ENCODE measurements at places on chromosomes 7 and 10.
A peak's percentile ranks its signal among the peaks of the same experiment; 100 is the strongest.

GRCh38 chr10:129962031-129962871, 1.8 kb downstream of the EBF3 start:
- peak; percentile 46 for DNase-seq

GRCh38 chr7:82247814-82248433, 195.7 kb downstream of the CACNA2D1 start:
- peak; percentile 11 for DNase-seq

GRCh38 chr7:137983323-137984008, 18.4 kb downstream of the CREB3L2 start:
- DNase-seq = no peak

GRCh38 chr10:16521311-16522016, at the start of gene C1QL3:
C1QL3 (minus strand) TSS chr10:16521879; CDS start chr10:16521065, 814 bp downstream.
- DNase-seq = no peak

- no peak for DNase-seq
Observed at GRCh38 chr10:101402711-101403110, 48.7 kb downstream of the BTRC start.

GRCh38 chr10:114290038-114290437, 51.0 kb downstream of the VWA2 start:
- no peak for DNase-seq

DNA sequence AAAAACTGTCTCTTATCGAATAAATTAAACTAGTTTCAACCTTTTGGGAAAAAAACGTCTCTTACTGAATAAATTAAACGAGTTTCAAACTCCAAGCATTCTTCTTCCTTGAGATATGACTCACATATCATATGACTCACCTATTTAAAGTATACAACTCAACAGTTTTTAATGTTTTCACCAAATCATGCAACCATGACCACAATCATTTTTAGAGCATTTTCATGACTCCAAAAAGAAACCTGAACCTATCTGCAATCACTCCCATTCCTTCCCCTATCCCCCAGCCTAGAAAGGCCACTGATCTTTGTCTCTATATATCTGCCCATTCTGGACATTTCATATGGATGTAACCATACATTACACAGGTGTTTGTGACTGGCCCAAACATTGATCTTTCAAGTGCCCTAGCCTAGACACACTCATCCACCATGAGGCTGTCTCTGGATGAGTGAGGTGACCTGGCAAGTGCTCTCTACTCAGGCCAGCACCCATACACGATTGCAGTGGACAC, 115.3 kb downstream of the PIP4K2A start:
- DNase-seq = no peak

- DNase-seq = no peak
Observed at GRCh38 chr10:132626761-132627665, 89.4 kb downstream of the INPP5A start.

DNA sequence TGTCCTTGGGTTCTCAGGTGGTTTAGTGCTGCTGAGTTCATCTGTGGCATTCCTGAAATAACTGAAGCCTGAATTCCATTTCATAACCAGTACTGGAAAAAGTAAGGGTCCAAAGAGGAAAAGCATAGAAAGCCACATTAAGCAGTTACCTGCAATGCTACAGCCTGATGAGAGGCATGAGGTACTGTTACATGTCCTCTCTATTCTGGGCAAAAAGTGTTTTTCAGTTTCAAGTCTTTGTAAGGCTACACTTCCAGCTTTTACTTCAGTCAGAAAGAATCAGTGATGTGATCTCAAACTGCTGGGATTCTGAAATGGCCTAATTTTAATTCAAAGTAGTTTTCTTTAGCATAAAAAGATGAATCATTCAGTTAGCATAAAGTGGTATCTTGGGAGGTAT, 369.5 kb downstream of the PHF14 start:
- DNase-seq = no peak

- DNase-seq = no peak
Observed at GRCh38 chr10:45050551-45051235, 50.0 kb downstream of the ZNF22 start.

DNA sequence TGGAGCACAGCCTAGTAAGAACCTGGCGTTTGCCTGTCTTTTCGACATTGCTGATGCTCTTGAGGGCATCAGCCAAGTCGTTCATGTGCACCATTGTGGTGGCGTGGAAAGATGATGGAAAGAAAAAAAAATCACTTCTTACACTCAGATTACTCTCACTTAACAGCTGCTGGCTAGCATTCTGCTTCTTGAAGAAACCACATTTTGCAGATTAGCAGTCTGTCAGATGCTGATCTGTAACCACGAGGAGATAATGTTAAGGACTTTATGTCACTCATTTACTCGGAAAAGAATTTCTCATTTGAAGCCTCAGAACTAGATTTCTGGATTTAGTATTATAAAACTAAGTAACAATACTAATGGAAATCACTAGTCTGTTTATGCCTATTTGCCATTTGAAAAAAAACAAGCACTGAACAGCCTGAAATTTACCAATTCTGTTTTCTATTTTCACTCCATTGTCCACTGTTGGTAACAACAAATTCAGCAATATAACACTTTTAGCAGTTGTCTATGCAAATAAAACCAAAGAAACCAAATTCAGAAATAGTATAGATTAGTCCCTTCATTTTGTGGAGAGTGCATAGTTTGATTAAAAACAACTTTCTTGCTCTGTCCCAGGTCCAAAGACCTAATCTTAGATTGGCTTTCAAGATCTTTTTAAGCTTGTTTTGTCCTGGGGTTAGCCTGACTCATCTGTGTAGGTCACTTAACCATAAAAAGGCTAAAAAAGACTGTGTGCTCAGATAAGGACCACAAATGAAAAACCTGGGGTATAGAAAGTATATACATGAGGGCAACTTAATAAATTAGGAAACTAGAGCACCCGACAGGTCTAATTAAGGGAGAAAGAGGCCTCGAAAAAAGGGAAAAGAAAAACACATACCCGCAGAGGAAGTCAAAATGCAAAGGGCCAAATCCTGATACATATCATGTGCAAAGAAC, 67.5 kb downstream of the NT5C2 start:
- no peak for DNase-seq

GRCh38 chr7:74625446-74625845, 32.1 kb upstream of the GTF2I start:
- no peak for DNase-seq

GRCh38 chr7:91883676-91884362, 3.3 kb upstream of the MTERF1 start:
- DNase-seq = no peak

GRCh38 chr7:151869455-151869854, 7.5 kb downstream of the PRKAG2 start:
- no peak for DNase-seq

Measured in DMS153 (cell line).